NCI-H2227 treated with DMSO at 0.1 percent for 48 hours (cell line): ENCODE measurements at places on chromosomes 12 and 14.

DNA sequence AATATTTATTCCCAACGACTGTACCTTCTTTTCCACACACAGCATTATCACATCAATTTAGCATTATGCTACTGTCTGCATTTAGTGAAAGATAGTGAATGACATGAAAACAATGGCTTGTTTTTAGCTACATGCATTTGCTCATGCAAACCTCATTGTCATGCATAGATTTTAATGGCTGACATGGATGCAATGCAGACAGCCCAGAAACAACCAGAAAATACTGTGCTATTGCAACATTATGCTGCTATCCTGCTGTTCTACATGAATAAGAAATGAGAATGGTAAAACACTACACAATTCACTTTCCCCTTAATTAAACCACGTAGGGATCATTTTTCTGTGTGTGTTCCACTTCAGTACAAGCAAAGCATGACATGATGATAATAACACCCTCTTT, 90.8 kb downstream of the LIN7A start:
- DNase-seq = no peak

DNA sequence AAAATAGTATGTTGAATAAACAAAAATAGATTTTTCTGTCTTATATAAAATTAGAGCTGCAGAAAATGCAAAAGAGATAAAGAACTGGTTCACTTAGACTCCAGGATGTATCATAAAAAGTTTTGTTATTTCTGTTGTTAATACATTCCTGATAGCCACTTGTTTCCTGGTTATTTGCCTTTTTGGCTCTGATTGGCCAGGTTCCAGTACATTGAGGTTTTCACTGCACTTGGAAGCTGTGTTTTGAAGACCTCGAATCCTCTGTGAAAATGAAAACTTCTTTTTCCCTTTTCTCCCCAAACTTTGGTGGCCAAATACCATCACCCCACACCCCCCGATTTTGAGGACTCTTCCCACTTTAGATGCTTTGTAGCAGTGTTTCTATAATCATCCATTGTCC, 525.3 kb downstream of the MED13L start:
- no peak for DNase-seq

GRCh38 chr14:20559461-20559904, 1.4 kb downstream of the RNASE9 start:
- no peak for DNase-seq

- DNase-seq = no peak
Measured at GRCh38 chr14:22379727-22380126, 209.3 kb downstream of the DAD1 start.

GRCh38 chr12:97752129-97752528, 289.5 kb downstream of the RMST start:
- no peak for DNase-seq

DNA sequence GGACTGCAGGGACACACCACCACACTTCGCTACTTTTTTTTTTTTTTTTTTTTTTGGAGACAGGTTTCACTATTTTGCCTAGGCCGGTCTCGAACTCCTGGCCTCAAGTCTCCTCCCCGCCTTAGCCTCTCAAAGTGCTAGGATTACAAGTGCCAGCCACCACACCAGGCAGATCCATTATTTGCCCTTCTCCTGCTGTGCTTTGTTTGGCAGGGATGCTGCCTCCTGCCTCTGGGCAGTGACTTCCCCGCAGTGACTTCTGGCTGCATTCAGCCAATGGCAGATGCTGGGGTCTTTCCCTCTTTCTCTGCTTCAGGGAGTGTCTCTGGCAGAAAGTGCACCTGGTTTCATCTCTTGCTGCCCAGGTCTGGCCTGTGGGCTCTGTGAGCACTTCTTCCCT, 6.7 kb upstream of the MORN3 start:
- DNase-seq = no peak

DNA sequence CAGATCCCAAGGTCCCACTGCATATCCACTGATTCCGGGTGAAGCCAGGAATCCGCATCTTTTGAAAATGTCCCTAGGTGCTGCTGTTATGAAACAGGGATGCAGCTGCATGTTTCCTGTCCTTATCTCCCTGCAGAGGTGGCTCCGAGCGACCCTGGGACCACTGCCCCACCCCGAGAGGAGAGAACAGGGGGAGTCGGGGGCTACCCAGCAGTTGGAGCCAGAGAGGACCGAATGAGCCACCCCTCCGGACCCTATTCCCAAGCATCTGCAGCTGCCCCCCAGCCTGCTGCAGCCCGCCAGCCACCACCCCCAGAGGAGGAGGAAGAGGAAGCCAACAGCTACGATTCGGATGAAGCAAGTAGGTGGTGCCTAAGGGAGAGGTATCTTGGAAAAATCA, 30.3 kb upstream of the OAS1 start:
- no peak for DNase-seq

- DNase-seq = no peak
Measured at GRCh38 chr14:99548255-99548654, 55.8 kb downstream of the CCDC85C start.

- DNase-seq = no peak
Measured at GRCh38 chr14:95294834-95295599, 24.7 kb downstream of the CLMN start.

DNA sequence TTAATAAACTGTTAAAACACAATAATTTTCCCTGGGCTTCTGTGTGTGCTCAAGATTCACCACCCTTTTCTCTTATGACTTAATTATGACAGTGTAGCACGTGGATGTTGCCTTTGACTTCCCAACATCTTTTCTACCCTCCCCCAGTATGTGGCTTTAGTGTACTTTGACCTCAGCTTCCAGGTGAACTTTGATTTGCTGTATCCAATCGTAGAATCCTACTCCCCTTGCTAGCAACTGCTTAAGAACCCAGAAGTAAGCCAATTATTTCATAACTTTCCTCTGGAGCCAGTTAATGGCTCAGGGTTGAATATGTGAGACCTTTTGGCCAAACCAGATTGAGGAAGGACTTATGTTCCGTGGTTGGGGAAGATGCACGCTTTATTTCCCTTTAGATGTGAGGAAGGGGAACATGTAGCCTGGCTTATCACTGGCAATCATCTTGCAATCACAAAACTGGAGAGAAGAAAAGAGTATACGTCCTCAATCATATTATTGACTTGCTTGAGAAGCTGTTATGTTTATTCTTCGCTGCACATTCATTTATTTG, 259.6 kb upstream of the ATP2B1 start:
- DNase-seq = no peak

GRCh38 chr14:74048281-74048680, 29.1 kb downstream of the BBOF1 start:
- DNase-seq = no peak

DNA sequence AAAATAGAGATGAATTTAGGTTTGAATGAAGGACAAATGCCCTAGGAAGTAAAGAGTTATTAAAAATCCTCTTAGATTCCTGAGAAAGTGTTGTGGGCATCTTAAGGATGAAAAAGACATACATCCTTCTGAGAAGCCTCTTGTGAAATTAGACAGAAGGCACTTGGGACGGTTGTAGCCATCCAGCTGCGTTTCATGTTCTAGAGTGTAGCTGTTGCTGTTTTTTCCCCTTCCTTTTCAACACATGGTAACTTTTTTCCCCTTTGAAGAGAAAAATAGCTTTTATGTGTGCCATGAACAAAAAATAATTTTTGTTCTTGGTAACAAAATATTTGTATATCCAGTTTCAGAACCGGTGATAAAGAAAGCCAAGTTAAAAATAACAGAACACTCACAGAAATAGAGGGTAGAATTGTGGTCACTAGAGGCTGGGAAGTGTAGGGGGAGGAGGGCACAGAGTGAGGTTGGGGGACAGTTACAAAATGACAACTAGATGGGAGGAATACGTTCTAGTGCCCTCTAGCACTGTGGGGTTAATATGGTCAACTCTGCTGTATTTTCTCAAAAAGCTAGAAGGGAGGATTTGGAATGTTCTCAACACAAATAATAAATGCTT, 58.4 kb downstream of the PTHLH start:
- no peak for DNase-seq

- DNase-seq = peak; percentile 77
Measured at GRCh38 chr12:46472893-46473633, 100.5 kb upstream of the SLC38A2 start.

- no peak for DNase-seq
Measured at GRCh38 chr14:50920482-50921230, 23.6 kb downstream of the PYGL start.

DNA sequence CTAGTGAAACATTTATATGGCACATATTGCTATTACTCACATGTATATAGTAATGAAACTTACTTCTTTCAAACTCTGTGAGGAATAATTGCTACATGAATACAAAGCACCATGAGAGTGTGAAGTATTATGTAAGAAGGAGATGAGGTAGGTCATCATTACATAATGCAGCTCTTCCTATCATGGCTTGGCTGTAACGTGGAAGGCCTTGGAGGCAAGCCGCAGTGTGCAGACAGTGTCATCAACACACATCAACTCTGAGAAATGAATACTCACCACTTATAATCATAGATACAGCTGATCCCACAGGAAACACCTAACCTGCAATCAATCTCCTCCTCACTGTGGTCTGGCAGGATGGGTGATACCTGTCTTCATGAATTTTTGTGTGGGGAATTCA, 49.9 kb upstream of the CCDC91 start:
- no peak for DNase-seq

DNA sequence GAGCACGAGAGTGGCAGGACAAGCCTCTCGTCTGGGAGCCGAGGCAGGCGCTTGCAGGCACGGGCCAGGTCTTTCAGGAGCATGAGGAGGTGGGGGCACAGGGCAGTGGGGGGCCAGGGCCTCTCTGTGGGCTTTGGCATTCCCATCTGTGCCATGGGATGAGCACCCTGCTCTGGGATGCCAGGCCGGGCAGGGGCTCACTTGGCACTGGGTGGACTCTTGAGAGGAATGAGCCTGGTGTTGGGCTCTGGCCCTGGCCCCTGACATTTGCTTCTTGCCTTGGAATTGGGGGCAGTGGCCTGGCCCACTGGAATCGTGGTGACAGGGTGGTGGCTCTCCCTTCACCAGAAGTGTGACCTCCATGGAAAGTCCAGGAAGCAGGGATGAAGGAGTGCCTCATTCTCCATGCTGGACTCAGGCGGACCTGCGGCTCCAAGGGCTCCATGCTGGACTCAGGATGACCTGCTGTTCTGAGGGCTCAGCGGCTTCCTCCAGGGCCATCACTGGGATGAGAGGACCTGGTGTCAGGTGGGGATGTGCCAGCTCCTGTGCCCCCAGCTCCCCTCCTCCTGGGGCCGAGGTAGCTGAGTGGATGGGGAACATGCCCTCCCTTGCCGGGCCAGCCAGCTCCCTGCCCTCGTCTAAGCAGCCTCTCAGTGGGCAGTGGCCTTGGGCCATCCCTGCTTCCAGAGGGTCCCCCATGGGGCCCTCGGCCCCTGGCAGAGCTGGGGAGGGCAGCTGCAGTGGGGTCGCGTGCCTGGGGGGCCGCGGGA, 220.3 kb downstream of the KIF26A start:
- no peak for DNase-seq

GRCh38 chr14:99530407-99531155, 49.4 kb downstream of the CCNK start:
- no peak for DNase-seq

GRCh38 chr14:48914382-48914781, 671.8 kb downstream of the RPS29 start:
- no peak for DNase-seq

DNA sequence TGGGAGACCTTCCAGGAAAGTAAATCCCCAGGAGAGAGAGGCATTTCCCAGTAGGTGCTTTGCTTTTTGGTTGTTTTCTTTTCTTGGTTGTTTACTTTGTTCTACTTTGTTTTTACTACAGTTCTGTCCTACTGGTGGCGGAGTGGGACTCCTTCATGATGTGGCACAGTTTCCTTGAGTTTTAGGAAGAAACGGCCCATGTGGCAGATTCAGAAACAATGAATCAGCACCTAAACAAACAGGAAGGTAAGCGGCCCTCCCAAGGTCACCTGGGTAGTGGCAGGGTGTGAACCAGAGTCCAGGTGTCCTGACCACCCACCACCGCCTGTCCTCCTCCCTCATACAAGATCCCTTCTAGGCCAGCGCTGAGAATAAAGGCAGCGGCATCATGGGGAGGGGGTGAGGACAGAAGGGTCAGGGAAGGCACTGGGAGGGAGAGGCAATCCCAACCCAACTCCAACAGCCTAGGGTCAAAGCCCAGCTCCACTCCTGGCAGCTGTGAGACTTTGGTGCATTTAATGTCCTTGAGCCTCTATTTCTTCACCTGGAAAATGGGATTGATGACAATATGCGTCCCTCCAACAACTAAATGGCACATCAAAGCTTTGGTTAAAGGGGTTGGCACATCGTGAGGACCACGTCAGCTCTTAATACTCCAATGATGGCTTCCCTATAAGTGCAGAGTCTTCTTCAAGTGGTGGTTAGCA, 111.5 kb upstream of the BCL2L14 start:
- DNase-seq = no peak

DNA sequence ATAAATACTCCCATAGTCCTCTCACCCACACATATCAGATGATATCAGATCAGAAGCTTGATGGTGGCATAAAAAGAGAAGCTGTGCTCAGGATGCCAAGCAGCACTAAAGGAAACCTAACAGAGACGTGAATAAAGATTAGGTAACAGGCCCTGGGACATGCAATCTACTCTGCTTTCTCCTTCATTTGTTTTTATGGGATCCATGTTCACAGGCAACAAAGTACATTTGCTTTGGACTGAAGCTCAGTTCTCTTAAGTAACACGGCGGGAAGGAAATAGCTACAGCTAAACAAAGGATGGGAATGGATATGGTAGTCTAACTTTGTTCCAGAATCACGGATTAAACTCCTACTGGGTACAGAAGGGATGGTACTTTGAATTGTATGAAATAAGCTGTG, 119.5 kb downstream of the TTC7B start:
- no peak for DNase-seq

DNA sequence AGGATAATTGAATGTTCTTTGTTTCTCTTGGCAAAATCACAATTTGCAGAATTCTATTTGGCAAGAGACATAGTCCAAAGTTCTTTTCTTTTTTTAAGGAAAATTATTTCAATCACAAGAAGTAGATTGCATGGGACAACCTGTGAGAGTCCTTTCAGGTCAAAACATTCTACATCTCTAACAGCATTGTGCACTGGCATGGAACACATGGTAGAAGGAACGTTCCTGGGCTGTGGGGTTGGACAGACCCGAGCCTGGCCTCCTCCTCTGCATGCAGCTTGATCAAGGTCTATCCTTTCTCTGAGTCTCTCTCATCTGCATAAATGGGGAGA, 88.6 kb upstream of the CPSF6 start:
- DNase-seq = no peak

- no peak for DNase-seq
Measured at GRCh38 chr14:67653651-67654280, 20.7 kb downstream of the VTI1B start.
